Fibroblast of lung (primary cell): ENCODE measurements at places on chromosomes 7 and 10.

- no peak for DNase-seq
Measured at GRCh38 chr7:127580612-127581011, 4.8 kb downstream of the GCC1 start.

- no peak for DNase-seq
Measured at GRCh38 chr7:7962851-7963250, 5.7 kb upstream of the GLCCI1 start.

DNA sequence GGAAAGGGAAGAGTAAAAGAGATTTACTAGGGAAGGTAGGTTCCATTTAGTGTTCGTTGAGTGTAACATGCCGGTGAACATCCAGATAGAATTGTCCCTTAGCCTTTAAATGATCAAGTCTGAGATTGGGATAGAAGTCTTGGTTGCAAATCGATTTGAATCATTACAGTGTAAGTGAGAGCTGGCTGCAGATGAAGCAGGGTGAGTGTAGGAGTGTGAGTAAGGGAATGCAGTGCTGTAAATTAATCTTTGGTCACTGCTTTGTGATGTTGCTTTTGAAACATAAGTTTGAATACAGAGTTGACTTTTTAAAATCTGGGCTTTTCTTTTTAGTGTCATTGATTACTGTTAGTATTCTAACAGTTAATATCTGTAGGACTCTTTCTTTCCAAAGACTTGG lies 16.3 kb downstream of the TPST1 start:
- DNase-seq: peak; percentile 16

GRCh38 chr7:154902600-154903082 lies 100.3 kb downstream of the PAXIP1 start:
- DNase-seq: no peak

GRCh38 chr7:15863951-15864625 lies 177.6 kb upstream of the MEOX2 start:
- DNase-seq: no peak

DNA sequence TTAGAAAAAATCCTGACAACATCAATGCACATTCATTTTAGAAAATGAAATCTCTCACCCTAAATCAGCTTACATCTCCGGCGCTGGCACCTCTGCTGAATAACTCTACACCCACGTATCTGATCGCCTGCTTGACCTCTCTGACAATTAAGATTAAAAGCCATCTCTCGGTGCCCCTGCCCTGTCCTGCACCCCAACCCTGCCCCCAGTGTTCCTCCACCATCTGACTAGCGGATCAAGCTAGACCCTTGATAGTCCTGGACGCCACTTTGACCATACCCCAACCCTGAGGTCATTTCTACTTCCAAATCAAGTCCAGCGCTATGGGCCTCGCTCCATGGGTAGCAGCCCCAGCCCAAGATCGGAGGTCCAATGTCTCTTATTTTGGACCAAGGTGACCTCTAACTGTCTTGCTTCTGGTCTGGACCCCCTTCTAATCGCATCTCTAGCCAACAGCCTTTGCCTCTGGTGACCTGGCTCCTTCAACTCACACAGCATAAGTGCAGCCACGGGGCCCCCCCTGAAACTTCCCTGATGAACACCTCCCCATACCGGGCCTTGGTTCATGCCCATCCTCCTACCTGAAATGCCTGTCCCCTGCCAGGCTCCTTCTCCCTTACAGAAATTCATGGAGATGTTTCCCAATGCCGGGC lies 28.5 kb downstream of the BTBD16 start:
- DNase-seq: no peak

DNA sequence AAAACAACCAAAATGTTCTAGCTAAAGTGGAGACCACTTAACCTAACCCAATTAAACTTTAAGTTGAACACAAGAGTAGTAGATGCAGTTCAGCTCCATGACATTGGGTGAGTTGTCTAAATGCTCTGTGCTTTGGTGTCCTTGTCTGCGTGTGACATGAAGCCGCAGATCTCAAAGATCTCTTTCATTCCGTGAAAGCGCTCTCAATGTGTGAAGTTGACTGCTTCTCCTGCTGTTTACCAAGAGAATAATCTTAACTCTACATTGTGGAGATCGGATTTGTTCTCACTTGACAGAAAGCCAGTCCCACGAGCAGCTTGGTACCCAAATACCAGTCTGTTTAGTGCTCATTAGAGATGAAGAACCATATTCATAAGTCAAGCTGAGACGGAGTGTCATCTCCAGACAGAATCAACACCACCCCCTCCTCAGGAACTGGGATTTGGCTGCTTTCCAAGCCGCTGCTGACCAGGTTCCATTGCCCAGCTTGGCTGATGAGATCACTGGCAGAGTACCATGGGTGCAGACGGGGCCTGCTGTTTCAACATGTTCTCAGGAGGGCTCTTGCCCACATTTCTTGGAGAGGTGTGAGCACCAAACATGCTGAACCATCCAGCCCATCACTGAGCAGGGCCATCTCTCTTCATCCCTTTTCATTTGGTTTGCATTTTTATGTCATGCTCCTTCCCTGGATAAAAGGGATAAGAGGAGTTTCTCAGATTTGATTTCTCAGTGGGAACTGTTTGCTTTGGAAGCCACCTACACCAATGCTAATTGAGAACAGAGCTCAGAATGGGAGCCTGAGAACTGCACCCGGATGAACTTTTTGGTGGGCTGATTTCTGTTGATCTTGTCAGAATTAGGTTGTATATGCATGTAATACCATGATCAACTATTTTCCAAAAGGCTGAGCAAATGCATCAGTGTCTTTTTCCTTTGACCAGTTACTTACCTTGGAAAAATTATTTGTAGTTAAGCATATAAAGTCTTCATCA lies 95.8 kb upstream of the AGBL3 start:
- peak; percentile 82 for DNase-seq

GRCh38 chr7:92835261-92835850 lies 1.0 kb downstream of the CDK6 start:
- DNase-seq: peak; percentile 74

- DNase-seq: no peak
Measured at GRCh38 chr7:91286432-91286831, 22.2 kb downstream of the FZD1 start.

GRCh38 chr7:54394834-54395233 lies 147.3 kb upstream of the VSTM2A start:
- no peak for DNase-seq

- no peak for DNase-seq
Measured at GRCh38 chr7:105745681-105746330, 130.6 kb downstream of the ATXN7L1 start.

DNA sequence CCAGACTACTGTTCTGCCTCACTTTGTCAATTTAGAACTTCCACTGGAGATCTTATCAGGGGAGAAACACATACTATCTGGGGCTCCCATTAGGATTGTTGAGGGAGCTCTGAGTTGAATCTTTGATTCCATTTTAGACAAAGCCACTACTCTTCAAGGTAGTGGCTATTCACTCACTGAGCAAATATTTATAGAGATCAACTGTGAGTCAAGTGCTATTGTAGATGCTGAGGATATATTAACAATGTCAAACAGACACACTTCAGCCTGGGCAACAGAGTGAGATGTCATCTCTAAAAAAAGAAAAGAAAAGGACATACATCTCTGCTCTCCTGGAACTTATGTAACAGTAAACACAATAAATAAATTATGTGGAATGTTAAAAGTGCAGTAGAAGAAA lies 315.3 kb downstream of the PTEN start:
- DNase-seq: no peak

DNA sequence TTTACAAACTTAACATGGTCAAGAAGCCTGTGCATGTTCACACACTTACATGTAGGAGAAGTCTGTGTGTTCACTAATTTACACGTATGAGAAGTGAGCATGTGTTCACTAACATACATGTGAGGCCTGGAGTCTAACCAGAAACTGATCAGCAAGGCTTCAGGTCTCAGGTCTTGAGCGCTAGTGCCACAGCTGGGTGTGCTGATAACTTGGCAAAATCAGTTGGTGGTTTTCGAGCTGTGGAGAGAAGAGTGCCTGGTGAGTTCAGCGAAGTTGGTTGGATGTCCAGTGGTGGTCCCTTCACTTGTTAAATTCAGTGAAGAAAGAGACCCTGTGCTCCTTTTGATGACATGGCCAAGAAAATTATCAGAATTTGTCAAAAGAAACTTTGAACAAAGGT lies 98.7 kb downstream of the CELF2 start:
- DNase-seq: no peak

GRCh38 chr10:7896297-7896696 lies 78.0 kb downstream of the TAF3 start:
- no peak for DNase-seq

GRCh38 chr10:91040343-91040742 lies 119.5 kb upstream of the ANKRD1 start:
- DNase-seq: no peak

- no peak for DNase-seq
Measured at GRCh38 chr7:38171623-38172391, 6.2 kb upstream of the STARD3NL start.
